T1000 (cell line): ENCODE measurements at places on chromosomes 2 and 18.

DNA sequence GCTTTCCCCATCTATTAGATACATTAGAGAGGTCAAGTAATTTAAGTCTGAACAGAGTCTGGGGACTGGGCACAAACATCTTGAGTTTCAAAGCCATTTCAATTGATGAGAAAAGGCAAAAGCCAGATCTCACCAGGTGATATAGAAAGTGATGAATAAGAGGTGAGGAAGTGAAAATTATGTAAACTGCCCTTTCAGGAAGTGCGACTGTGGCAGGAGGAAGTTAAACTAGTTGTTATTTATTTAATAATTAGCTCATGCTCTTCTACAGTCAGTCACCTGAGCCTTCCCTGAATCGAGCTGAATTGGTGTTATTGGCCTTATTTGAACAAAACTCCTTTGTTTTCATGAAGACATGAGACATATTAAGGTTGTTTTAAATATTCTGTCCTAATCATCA is 115.1 kb downstream of the CDH20 start:
- no peak for DNase-seq

DNA sequence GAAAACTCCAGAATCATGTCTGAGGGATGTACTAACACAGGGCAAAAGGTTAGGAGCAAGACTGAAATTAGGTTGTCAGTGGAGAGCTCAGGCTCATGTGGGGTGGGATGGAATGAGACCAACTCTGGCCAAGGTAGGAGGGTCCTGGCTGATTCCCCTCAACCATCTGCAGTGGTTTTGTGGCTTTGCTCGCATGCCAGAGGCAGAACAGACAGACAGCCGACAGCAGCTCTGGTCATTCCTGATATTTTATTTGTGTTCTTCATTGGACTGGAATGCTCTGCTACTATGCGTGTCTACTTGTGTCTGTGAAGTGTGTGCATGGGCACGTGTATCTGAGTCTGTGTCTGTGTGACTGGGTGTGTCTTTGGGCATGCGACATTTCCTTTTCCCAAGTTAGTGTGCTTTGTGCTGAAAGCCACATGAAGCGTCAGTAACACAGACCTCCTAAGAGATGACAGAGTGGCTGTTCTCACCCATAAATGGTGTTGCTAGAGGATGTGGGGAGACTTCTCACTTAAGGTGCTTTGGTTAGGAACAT is 239.5 kb downstream of the CNTNAP5 start:
- DNase-seq: no peak

GRCh38 chr2:239917125-239917956 is 107.8 kb downstream of the NDUFA10 start:
- DNase-seq: no peak

- DNase-seq: no peak
Measured at GRCh38 chr2:197996583-197996982, 192.2 kb downstream of the PLCL1 start.

DNA sequence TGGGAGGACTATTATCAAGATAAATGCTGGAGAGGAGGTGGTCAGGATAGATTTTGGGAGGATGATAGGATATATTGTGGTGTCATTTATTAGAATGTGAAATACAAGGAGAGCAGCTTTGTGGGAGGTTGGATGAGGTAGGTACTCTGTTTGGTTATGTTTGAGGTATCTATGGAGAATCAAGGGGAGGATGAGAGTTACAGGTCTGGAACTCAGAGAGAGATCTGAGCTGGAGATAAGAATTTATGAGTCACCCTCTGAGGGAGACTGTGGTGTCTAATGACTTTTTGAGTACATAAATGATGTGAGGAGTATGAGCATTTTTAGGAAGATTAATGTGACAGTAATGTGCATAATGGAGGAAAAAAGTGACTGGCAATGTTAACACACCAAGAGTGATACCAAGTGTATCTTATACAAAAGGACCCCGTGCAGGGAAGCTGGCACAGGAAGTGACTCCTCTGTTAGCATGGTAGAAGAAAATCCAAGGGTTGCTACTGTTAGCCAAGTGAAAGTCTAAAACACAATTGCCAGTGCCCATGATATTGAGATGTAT is 48.2 kb downstream of the CRIM1 start:
- peak; percentile 25 for DNase-seq
